A549 treated with CpdA at 1 μM for 4 hours (cell line): ENCODE measurements at places on chromosomes 16 and 17. TPM values are rescaled to one million over a fixed set of nuclear protein-coding genes. Genes with fewer than 3 reads are reported as not detected.

SLC22A31 gene
- 1.1 to 1.8 TPM (median 1.3 TPM) in 5 replicates for total RNA-seq

RGS11 gene
- 3.7 to 5.5 TPM (median 4.1 TPM) in 5 replicates for total RNA-seq

NAGS gene
- 0.75 to 1.1 TPM (median 0.94 TPM) in 5 replicates for total RNA-seq

OVCA2 gene
- total RNA-seq = 50.6 to 84.4 TPM (median 82.9 TPM) in 5 replicates

MT1M gene
- total RNA-seq = not detected in 5 replicates

SPATA22 gene
- not detected in 5 replicates for total RNA-seq

DDX28 gene
- total RNA-seq = 16.6 to 21.2 TPM (median 20.2 TPM) in 5 replicates

NPIPA3 gene
- total RNA-seq = 0.73 to 1.9 TPM (median 1.7 TPM) in 5 replicates

EPN2 gene
- total RNA-seq = 46.2 to 63.9 TPM (median 54.1 TPM) in 5 replicates

RSL1D1 gene
- total RNA-seq = 217 to 294 TPM (median 237 TPM) in 5 replicates

PPM1E gene
- 0.03 to 0.09 TPM (median 0.08 TPM) in 5 replicates for total RNA-seq

VMO1 gene
- total RNA-seq = 0.79 to 2.0 TPM (median 1.4 TPM) in 5 replicates

CCL8 gene
- total RNA-seq = not detected in 5 replicates

RTN4RL1 gene
- total RNA-seq = 1.8 to 3.4 TPM (median 2.9 TPM) in 5 replicates

SEPTIN12 gene
- total RNA-seq = not detected in 5 replicates

KCNAB3 gene
- total RNA-seq = 1.8 to 3.0 TPM (median 2.5 TPM) in 5 replicates

USP36 gene
- total RNA-seq = 54.2 to 64.1 TPM (median 59.5 TPM) in 5 replicates

GALR2 gene
- total RNA-seq = 0.77 to 1.7 TPM (median 1.4 TPM) in 5 replicates

KIF18B gene
- total RNA-seq = 34.7 to 40.7 TPM (median 40.0 TPM) in 5 replicates

TERB1 gene
- 0.07 TPM in 1 of 5 replicates, not detected in the others for total RNA-seq

SPATA32 gene
- 0.16 to 0.20 TPM (median 0.17 TPM) in 4 of 5 replicates, not detected in the other for total RNA-seq

KRTAP9-4 gene
- not detected in 5 replicates for total RNA-seq

ENO3 gene
- 48.2 to 65.0 TPM (median 54.7 TPM) in 5 replicates for total RNA-seq

ABCC11 gene
- total RNA-seq = 0.03 to 0.28 TPM (median 0.09 TPM) in 4 of 5 replicates, not detected in the other

CRHR1 gene
- 0.11 to 0.27 TPM (median 0.12 TPM) in 4 of 5 replicates, not detected in the other for total RNA-seq

TOM1L1 gene
- total RNA-seq = 34.2 to 46.0 TPM (median 38.9 TPM) in 5 replicates

TELO2 gene
- total RNA-seq = 32.1 to 45.2 TPM (median 36.7 TPM) in 5 replicates

UBE2I gene
- 161 to 196 TPM (median 171 TPM) in 5 replicates for total RNA-seq

SMIM22 gene
- not detected in 5 replicates for total RNA-seq

CA5A gene
- total RNA-seq = not detected in 5 replicates

CCL7 gene
- 0.19 to 0.82 TPM (median 0.61 TPM) in 5 replicates for total RNA-seq

KRTAP9-3 gene
- not detected in 5 replicates for total RNA-seq

TPSB2 gene
- total RNA-seq = not detected in 5 replicates

SLC38A8 gene
- not detected in 5 replicates for total RNA-seq

GPR139 gene
- not detected in 5 replicates for total RNA-seq

WIPF2 gene
- 18.6 to 24.3 TPM (median 20.0 TPM) in 5 replicates for total RNA-seq

TRAP1 gene
- total RNA-seq = 112 to 140 TPM (median 133 TPM) in 5 replicates

FAM234A gene
- 43.8 to 50.6 TPM (median 45.5 TPM) in 5 replicates for total RNA-seq

PLEKHM1 gene
- 23.2 to 28.0 TPM (median 24.6 TPM) in 5 replicates for total RNA-seq

GAS2L2 gene
- 0.09 to 0.21 TPM (median 0.12 TPM) in 4 of 5 replicates, not detected in the other for total RNA-seq

RAB11FIP4 gene
- 0.87 to 2.6 TPM (median 1.8 TPM) in 5 replicates for total RNA-seq

RNF222 gene
- not detected in 5 replicates for total RNA-seq

SIRT7 gene
- total RNA-seq = 29.4 to 47.5 TPM (median 40.8 TPM) in 5 replicates

GPR179 gene
- 0.03 to 0.08 TPM (median 0.04 TPM) in 4 of 5 replicates, not detected in the other for total RNA-seq

SLC12A3 gene
- not detected in 5 replicates for total RNA-seq

NPIPB6 gene
- total RNA-seq = 1.3 to 3.3 TPM (median 2.1 TPM) in 5 replicates

TAC4 gene
- total RNA-seq = not detected in 5 replicates

AIPL1 gene
- total RNA-seq = not detected in 5 replicates

ASPA gene
- not detected in 5 replicates for total RNA-seq

CDK5R1 gene
- total RNA-seq = 2.9 to 4.0 TPM (median 3.2 TPM) in 5 replicates

COQ7 gene
- total RNA-seq = 25.0 to 28.0 TPM (median 25.6 TPM) in 5 replicates

GAA gene
- total RNA-seq = 50.3 to 61.0 TPM (median 52.4 TPM) in 5 replicates

G6PC1 gene
- total RNA-seq = not detected in 5 replicates

EVPLL gene
- total RNA-seq = not detected in 5 replicates

EFNB3 gene
- total RNA-seq = 1.0 to 1.7 TPM (median 1.4 TPM) in 5 replicates
